ENCODE measurements at places on chromosomes 2 and 18.

GRCh38 chr18:21117409-21118131 is 6.0 kb upstream of the ROCK1 start:
- DNase-seq: no peak

DNA sequence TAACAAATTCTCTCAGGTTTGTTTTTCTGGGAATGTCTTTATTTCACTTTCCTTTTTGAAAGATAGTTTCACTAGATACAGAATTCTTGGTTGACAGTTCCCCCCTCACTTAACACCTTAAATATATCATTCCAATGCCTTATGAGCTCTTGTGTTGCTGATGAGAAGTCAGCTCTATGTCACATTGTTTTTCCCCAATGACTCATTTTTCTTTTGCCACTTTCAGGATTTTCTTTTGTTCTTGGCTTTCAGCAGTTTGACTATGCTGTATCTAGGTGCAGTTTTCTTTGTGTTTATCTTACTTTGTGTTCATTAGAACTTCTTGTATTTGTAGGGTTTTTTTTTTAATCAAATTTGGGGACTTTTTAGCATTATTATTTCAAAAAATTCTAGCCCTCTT is 5.6 kb upstream of the RALBP1 start:
- DNase-seq: no peak

DNA sequence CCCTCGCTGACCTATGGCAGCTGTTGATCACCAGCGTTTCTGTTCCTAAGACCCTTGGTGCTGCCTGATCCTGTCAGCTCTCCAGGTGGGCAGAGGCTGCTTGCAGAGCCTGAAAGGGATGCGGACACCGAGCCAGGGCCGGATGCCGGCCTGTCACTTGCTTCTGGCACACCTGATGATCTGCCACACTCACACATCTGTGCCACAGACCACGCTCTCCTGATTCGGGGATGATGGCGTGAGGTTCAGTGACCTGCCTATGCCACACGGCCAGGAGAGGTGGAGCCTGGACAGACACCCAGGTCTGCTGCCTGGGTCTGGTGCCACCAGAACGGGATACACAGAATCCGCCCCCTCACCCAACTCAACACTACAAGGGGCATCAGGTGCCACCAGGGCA is 129.4 kb upstream of the GLI2 start:
- no peak for DNase-seq

GRCh38 chr2:224063298-224063648 is 24.2 kb upstream of the SERPINE2 start:
- DNase-seq: no peak

DNA sequence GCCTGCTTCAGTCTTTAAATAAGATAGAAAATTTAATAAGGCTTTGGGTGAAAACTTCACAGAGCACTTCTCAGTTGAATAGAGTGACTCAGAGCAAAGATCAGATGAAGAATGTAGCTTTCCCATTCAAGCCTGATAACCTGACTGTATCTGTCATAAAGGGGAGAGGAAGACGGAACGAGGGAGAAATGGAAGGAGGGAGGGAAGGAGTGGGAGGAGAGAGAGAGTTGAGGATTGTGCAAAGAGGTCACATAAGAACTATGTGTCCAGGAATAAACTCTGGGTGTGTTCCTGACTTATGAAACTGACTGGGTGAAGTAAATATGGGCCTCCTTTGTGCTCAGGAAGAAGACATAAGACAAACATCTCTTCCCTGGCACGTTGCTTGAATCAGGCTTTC is 385.5 kb downstream of the LPIN1 start:
- no peak for DNase-seq

GRCh38 chr2:3759761-3760160 is 56.4 kb downstream of the DCDC2C start:
- DNase-seq: no peak

Measured in stimulated activated naive CD4-positive, alpha-beta T cell (primary cell).